HT1080 (cell line): ENCODE measurements at places on chromosomes 5 and 9.

DNA sequence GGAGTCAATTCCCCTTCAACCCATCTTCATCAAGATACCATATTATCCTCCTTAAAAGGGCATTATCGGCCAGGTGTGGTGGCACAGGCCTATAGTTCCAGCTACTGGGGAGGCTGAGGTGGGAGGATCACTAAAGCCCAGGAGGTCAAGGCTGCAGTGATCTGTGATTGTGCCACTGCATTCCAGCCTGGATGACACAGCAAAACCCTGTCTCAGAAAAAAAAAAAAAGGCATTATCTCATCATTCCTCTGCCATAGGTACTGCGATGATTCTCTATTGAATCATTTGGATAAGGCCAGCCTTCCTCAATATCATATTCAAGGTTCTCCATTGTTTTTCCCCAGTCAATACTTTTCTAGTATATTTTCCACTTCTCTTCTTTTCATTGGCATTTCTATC is 39.2 kb upstream of the RAB3C start:
- peak; percentile 38 for DNase-seq

- no peak for DNase-seq
These were observed 68.4 kb upstream of the SLC1A1 start for GRCh38 chr9:4421847-4422246.

GRCh38 chr5:6747103-6747502 is 33.9 kb downstream of the TENT4A start:
- no peak for DNase-seq

- peak; percentile 4 for DNase-seq
These were observed 53.5 kb downstream of the PPP2R2B start for GRCh38 chr5:146825033-146825432.

- peak; percentile 1 for DNase-seq
These were observed 19.7 kb downstream of the GPR107 start for GRCh38 chr9:130073373-130073772.

GRCh38 chr5:54534191-54535004 is 16.8 kb downstream of the SNX18 start:
- no peak for DNase-seq

DNA sequence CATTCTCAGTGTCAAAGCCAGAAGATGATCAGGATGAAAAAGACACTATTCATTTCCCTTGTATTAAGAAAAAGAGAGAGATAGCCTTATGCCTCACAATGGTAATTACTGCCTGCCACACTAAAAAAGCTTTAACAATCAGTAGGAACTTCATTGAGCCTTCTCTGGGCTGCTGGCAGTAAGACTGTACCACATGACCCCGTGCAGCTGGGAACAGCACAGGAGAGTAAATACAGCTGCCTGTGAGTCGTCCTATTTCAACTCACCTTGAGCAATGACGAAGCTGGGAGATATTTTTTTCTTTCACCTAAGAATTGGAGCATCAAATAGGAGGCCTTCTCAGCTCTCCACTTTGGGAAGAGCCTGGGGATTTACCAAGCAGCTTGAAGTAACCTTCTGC is 316.3 kb downstream of the GABRB2 start:
- DNase-seq: no peak

GRCh38 chr5:134426361-134426760 is 14.7 kb upstream of the CDKN2AIPNL start:
- no peak for DNase-seq

- peak; percentile 53 for DNase-seq
These were observed 85.2 kb upstream of the HTR4 start for GRCh38 chr5:148739524-148739923.

- no peak for DNase-seq
These were observed 96.3 kb downstream of the UNC13B start for GRCh38 chr9:35257986-35258659.

DNA sequence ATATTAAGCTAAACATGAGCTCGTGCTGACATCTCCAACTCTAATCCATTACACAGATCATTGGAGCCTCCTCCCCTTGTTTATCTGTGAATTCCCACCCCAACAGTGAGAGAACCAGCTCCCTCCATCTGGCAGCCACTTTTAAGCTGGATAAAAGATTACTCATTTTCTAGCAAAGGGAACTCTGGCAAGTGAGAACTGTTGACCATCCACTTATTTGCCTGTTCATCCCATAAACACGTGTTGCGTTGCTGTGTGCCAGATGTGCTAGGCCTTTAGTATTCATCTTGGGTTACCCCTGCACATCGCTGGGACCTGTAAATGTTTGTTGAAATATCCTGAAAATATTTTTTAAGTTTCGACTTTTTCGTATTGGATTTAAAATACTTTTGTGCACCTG is 2.4 kb upstream of the TOR1A start:
- DNase-seq: no peak

DNA sequence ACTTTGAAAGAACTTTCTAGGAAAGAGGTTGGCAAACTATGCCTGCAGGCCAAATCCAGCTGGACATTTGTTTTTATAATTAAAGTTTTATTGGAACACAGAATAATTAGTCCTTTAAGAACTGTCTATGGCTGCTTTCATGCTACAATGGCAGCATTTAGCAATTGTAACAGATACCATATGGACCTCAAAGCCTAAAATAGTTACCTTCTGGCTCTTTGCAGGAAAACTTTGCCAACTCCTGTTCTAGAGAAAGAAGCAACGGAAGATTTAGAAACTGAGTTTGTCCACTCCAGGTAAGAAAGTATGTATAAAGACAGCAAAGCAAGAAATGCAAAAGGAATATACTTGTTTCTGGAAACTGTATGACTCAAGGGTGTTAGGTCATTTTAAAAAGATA is 281.7 kb upstream of the TRPM3 start:
- no peak for DNase-seq

DNA sequence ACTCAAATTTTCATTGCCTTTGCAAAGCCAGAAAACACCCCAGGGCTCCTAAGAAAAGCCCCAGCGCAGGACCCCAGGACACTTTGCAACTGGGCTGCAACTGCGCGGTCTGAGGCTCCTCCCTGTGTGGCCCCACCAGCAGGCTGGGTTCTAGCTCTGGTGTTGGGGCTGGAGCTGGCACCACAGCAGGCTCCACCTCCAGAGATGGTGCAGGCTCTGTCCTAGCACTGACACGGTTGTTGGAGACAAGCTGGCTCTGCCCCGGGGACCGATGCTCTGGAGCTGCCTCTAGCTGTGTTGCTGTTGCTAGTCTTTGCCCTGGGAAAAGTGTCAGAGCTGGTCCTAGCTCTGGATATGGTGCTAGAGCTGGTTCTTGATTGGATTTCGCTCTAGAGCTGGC is 13.6 kb downstream of the LCN10 start:
- no peak for DNase-seq

- no peak for DNase-seq
These were observed 273.5 kb upstream of the ST8SIA4 start for GRCh38 chr5:101176605-101177004.

- no peak for DNase-seq
These were observed 48.2 kb downstream of the NKD2 start for GRCh38 chr5:1056611-1057484.

DNA sequence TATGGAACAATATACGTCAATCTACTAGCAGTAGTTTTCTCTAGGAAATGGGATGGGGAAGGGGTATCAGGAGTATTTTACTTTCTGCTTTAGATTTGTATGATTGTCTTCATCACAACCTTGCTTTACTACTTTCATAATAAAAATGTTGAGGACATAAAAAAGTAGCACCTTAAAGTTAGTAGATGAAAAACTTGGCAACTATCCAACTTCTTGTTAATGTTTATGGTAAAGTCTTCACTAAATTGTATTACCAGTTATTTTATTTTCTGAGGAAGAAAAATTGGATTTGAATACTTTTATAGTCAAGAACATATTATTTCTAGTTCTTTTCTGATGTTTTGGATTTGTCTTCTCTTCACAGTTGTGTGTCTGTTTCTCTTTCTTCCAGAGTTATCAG is 372.1 kb downstream of the ARRDC3 start:
- DNase-seq: no peak

DNA sequence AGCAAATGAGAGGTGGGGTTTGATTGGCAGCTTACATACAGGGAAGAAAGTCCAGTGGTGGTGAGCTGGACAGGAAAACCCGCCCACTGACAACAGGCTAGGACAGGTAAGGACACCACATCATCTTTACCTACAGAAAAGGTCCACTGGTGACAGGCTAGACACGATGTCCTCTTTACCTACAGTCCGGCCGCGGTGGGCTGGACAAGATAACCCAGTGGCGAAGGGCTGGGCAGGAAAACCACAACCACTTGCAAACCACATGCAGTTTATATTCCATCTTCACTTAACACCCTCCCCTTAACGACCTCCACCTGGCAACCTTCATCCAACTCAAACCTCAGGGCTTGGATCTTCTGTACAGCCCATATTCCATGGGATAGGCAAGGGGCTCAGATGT is 5.0 kb upstream of the NIPAL4 start:
- no peak for DNase-seq

DNA sequence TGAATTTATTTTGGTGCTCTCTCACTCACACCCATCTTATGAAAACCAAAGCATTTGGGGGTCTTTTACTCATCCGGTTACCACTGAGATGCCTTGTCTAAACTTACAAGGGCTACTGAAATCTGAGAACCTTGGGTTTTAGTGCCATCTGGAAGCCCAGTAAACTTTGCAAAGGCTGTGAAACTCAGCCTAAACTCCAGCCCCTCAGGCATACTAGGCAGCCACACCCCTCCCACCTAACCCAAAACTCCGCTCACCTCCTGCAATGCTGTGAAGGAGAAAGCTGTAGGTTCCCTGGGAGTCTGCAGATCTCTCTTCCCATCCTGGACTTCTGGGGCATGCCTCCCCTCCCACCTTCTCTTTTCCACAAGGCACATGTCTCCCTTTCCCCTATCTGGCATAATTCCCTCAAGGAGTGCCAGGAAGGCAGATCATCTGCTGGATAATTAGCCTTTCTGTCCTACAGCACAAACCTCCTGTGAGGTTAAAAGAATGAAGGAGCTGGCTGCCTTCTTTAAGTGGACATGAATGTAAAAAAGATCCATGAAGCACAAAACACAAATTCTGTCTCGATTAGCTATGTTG is 71.5 kb upstream of the ANXA1 start:
- DNase-seq: no peak

GRCh38 chr5:112931473-112931872 is 9.4 kb upstream of the REEP5 start:
- no peak for DNase-seq

- DNase-seq: peak; percentile 1
These were observed 133.4 kb downstream of the ADAMTS19 start for GRCh38 chr5:129593525-129593924.

DNA sequence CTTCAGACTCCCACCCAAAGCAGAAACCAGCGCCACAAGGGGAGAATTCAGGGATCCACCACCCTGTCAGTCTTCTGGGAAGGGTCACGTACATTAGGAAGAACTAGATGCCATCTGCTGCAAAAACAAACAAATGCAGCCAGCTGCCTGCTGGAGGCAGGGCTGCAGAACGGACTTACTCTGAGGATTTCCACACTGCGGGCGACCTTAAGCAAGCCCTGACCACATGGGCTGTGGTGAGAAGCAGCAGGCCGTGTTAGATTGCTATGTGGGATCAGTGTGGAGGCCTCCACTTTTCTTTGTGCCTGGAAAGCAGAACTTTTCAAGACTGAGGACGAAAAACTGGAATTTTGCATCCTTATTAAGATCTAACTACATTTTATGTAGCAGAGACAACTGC is 13.4 kb upstream of the LTC4S start:
- no peak for DNase-seq

GRCh38 chr9:113341712-113342410 is 1.8 kb upstream of the WDR31 start:
- peak; percentile 22 for DNase-seq

DNA sequence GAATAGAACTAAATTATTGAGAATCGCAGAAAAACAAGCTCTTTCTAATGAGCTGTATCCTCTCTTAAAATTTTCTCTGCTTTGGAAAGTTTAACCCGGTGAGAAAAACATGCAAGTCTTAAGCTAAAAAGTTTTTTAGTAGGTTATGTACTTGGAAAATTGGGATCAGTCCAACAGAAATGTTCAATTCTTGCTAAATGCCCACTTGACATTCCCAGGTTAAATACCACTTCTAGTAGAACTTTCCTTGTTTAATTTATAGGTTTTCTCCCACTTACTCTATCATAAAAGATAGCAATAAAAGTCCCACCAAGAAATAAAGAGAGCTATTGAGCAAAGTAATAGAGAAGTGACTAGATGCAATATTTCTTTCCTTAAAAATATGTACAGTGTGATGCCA is 157.1 kb downstream of the CCDC192 start:
- no peak for DNase-seq
